Substantia nigra (tissue), 51 donors: ENCODE measurements at places on chromosomes 5 and 9.

DNA sequence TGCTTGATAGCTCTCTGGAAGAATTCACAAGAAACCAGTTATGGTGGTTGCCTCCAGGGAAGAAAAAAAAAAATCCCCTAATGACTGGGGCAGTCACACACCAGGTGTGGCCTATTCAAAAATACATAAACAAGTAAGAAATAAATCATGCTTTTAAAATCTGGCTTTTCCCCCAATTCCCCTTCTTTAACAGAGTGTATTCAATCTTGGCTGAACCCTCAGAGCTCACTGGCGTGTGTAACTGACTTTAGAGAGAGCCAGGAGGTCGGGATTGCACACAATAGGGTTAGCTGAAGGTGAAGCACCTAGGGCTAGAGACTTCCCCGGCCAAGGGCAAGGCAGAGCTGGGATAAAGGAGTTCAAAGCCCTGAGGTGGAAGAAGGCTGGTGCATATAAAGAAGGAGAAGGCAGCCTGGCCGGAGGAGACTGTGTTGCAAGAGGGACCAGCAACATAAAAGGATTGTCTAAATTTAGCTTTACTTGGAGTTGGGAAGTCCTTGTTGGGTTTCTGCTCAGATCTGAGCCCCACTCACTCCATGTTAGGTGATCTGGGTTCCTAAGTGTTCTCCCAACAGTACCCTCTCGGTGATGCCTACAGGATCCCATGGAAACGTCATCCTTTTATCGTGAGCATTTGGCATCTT is 19.7 kb downstream of the FNBP1 start:
- DNase-seq = no peak

DNA sequence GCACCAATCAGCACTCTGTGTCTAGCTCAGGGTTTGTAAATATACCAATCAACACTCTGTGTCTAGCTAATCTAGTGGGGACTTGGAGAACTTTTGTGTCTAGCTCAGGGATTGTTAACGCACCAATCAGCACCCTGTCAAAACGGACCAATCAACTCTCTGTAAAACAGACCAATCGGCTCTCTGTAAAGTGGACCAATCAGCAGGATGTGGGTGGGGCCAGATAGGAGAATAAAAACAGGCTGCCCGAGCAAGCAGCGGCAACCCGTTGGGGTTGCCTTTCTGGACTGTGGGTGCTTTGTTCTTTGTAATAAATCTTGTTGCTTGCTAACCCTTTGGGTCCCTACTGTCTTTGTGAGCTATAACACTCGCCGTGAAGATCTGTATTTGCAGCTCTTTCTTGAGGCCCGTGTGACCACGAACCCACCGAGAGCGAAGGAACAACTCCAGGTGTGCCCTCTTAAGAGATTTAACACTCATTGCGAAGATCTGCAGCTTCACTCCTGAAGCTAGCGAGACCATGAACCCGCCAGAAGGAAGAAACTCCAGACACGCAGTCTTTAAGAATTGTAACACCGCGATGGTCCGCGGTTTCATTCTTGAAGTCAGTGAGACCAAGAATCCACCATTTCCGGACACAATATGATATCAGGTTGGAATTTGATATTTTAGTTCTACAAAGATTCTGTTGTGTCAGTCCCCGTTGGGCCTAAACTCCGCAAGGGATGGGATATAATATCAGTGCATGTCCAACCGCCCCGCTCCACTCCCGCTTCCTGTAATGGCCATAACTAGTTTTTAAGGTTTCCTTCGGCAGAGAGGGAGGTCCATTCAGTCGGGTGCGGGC is 740 bp upstream of the TRMT10B start:
- no peak for DNase-seq

DNA sequence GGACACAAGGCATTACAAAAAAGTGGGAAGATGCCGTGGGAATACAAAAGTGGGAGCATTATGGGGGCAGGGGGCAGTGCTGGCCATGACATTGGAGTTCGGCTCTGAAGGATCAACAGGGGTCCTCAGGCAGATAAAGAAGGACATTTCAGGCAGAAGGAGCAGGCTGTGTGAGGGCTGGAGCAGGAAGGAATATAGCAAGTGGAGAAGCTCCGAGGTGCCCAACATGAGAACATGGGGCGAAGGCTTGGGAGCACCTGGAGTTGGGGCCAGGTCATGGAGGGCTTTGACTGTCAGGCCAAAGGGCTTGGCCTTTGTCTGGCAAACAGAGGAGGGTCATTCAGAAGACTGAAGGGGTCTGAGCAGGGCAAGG is 2.5 kb downstream of the B4GALT7 start:
- no peak for DNase-seq

GRCh38 chr9:87890837-87891236 is 8.2 kb downstream of the SPATA31E1 start:
- DNase-seq = no peak

DNA sequence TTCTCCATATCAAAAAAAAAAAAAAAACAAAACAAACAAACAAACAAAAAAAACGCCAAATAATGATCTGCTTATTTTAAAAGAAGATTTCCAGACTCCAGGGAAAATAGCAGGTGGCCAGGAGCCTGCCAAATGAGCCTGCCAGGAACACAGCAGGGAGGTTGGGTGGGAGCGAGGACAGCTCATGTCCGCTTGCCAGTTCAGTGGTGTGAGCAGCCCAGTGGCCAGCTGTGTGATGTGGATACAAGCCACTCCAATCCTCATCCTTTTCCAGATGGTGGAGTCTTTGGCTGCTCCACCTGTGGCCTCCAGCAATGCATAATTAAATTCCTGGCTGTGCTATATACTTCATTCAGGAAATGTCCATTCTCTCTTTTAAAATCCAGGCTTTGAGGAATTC is 1025.1 kb upstream of the C9orf72 start:
- DNase-seq = no peak

- DNase-seq = no peak
Measured at GRCh38 chr9:98172604-98173003, 19.8 kb downstream of the CORO2A start.

GRCh38 chr9:19020886-19021455 is 12.0 kb downstream of the SAXO1 start:
- DNase-seq = no peak

DNA sequence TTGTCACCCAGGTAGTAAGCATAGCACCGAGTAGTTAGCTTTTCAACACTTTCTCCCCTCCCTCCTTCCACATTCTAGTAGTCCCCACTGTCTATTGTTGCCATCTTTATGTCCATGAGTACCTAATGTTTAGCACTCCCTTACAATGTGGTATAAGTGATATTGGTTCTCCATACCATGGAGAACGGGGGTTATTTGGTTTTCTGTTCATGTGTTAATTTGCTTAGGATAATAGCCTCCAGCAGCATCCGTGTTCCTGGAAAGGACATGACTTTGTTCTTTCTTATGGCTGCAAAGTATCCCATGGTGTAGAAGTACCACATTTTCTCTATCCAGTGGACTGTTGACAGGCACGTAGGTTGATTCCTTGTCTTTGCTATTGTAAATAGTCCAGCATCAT is 353.9 kb downstream of the ADGRV1 start:
- DNase-seq = no peak

DNA sequence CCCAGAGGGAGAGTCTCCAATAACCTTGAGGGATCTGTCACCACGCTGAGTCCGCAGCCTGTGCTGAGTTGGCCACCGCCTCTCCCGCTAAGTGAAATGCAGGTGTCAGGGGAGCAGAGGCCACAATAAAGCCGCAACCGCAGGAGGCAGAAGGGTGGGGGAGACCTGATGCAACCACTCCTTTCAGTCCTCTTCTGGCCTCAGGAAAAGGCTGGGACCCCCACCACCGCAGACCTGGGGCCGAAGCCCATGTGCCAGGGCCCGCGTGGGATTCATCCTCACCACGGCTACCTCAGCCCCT is 576 bp downstream of the MAP1B start:
- no peak for DNase-seq

GRCh38 chr5:132269635-132270334 is 12.3 kb downstream of the PDLIM4 start:
- DNase-seq = no peak

GRCh38 chr5:157350939-157351801 is 85.2 kb downstream of the CYFIP2 start:
- no peak for DNase-seq

DNA sequence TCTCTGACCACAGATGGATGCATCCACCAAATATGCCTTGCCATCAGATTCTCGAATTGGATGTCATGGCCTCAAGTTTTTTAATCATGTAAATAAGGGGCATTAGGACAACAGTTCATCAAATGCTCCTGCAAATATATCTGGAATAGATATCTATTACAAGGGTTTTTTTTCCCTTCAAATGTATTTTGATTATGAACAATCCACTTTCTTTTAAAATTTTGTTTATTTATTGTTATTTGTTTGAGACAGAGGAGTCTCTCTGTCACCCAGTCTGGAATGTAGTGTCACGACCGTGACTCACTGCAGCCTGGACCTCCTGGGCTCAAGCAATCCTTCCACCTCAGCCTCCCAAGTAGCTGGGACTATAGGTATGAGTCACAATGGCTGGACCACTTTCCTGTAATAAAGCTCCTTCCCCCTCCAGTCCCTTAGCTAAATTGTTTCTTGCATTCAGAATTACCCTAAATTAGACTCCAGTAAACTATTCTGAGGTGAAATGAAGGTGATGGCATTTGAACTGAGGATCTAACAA is 1412.1 kb downstream of the EFNA5 start:
- no peak for DNase-seq

DNA sequence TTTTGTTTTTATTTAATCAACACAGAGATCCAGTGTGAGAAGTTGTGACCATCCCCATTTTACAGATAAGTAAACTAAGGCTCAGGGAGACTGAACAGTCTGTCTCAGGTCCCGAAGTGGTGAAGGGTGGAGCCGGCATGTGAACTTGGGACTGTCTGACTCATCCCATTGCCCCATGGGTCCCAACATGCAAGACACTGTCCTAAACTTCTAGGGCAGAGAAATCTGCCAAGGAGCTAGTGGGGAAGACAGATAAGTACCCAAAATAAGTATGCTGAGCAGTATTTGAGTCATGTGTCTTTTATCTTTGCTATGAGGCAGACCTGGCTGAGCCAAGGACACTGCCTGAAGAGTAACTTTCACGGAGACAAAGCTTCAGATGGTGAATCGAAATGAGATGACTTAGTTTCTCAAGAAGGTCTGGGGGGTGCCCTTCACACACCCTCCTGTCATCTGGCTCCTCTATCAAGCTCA is 64.3 kb upstream of the SLC25A51 start:
- no peak for DNase-seq

GRCh38 chr5:27276119-27276518 is 237.7 kb upstream of the CDH9 start:
- no peak for DNase-seq

DNA sequence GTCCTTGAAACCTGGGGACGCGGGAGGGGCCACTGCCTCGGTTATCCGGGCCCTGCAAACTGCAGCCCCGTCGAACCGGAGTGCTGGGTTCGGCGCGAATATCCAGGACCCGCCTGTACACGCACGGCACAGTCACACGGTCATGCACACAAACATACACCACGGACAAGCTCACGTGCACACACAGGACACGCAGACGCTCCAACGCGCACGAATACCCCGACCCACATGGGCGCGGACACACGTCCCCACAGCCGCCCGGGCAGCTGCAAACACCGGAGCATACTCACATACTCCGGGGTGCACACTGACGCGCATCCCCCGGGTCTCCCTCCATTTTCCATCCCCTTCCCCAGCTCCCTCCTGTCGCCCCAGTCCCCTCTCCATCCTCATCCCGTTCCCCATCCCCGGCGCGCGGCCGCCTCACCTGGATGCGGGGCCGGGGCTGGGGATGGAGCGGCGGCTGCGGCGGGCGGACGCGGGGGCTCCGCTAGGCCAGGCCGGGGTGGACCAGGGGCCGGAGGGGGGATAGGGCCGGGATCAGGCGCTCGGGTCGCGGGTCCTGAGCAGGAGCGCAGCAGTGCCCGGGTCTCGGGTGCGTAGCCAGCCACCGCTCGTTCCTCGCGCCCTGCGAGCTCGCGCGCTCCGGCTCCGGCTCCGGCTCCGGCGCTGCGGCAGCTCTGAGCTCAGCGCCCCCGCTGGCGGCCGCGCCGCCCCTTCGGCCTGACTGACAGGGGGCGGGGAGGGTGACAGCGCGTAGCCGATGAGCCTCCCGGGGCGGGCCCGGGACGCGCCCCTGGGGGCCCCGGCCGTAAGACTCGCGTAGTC is at the start of the genes EIF4E1B and SNCB:
EIF4E1B (plus strand) TSS at position 823 of the 828 bp plus-strand sequence. CDS start 12,113 bp downstream, outside the sequence.
SNCB (minus strand) TSS at position 682 of the 828 bp plus-strand sequence. CDS start 880 bp downstream, outside the sequence.
- DNase-seq = no peak

- no peak for DNase-seq
Measured at GRCh38 chr5:170533383-170533782, 29.6 kb downstream of the KCNIP1 start.

- DNase-seq = no peak
Measured at GRCh38 chr5:126359884-126360283, 63.3 kb upstream of the GRAMD2B start.

DNA sequence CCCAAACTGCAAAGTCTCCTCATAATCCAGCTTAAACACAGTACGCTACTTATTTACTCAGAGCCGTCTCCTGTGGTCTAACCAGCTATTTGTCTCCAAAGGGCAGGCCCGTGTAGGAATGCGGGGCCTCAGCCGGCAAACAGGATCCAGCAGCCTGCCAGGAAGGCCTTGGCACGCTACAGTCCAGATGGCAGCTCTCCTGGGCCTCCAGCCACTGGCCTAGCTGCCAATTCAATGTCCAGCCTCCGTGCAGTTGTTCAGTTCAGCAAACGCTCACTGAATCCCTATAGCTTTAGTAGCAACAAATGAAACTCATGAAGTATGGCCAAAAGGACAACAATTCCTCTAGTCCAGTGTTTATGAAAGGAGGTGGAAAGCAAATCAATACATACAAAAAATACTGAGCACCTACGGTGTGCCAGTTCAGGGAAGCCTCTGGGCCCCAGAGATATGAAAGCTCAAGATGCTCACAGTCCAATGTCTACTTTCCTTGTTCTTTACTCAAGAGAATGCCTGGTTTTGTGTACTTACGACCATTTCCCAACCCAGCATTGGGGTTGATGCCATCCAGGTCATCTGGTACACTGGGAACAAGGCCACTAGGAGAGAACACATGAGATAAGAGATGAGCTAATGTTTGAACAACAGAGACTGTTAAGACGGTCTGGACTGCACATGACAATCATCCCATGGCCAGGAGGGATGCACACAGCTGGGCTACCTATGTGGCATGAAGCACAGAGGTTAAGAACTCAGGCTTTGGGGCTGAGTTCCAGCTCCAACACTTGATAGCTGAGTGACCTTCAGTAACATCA is 8.3 kb downstream of the CDK5RAP2 start:
- peak; percentile 79 for DNase-seq

GRCh38 chr5:174947548-174947947 is 223.2 kb downstream of the MSX2 start:
- DNase-seq = no peak

- DNase-seq = no peak
Measured at GRCh38 chr5:87103616-87104287, 163.9 kb upstream of the RASA1 start.

DNA sequence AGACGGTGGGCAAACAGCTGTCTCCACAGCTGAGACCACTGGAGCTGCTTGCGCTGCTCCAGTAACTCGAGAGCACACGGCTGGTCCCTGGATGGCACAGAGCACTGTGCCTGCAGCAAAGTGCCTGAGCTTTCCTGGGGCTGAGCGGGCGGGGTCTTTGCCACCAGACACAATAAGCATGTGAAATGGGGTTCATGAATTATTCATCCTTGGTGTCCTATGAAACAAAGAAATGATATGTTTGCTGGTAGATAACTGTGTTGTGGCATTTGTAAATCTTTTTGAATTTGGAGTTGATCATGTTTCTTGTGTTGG is 151.7 kb upstream of the MPDZ start:
- DNase-seq = no peak
